Testis (tissue), 5 donors: ENCODE measurements at places on chromosomes 12 and 14. TPM values are rescaled to one million over a fixed set of nuclear protein-coding genes. Genes with fewer than 3 reads are reported as not detected.
A peak's percentile ranks its signal among the peaks of the same experiment; 100 is the strongest.

- H3K27ac ChIP-seq = no peak overlapping the region
- H3K4me3 ChIP-seq = no peak overlapping the region
- peaks cover 6% of the 10 kb centered on the region for H3K4me1 ChIP-seq
- no peak for DNase-seq
These were observed 81.3 kb downstream of the WDR20 start for GRCh38 chr14:102221026-102221425.

- no peaks in the 10 kb centered on the region for H3K36me3 ChIP-seq
- H3K27ac ChIP-seq = no peak overlapping the region
- no peaks in the 10 kb centered on the region for H3K4me1 ChIP-seq
- no peaks in the 10 kb centered on the region for H3K27me3 ChIP-seq
- no peak for DNase-seq
These were observed 1.4 kb upstream of the PDE3A start for GRCh38 chr12:20366776-20367409.

DNA sequence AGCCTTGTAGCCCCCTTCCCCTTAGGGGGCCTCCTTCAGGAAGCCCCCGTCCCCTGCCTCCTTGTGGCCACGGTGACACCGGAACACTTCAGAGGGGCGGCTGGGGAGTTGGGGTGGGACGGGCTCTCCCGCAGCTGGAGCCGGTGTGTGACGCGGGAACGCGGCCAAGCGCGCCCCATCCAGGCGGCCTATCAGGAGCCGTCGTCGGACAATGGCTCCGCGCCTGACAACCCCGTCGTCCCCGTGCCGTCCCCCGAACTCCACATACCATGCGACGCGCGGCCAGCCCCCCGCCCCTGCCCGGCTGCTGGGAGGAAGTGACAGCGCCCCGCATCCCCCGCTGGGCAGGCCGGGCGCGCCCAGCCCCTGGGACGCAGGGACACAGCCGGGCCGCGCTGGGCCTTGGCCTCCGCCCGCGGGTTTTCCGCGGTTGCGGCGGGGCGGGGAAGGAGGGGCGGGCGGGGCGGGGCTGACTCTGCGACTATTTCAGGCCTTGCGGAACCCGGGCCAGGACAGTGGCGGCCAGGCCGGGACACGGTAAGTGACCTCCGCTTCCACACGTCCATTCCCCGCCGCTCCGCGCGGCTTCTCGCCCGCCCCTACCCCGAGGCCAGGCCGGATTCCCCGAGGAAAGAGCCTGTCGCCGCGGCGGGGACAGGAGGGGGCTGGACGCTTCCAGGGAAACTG, at the start of gene TNFAIP2:
TSS of gene TNFAIP2 (plus strand) at position 515 of the 687 bp plus-strand sequence. CDS start 2,997 bp downstream, outside the sequence.
- H3K4me1 ChIP-seq = peaks cover 36% of the 10 kb centered on the region
- H3K27ac ChIP-seq = peak within 1 kb of the TSS; percentile 37
- peak within 1 kb of the TSS; percentile 64 for H3K4me3 ChIP-seq
- no peak for DNase-seq

GRCh38 chr14:64722842-64723447, 18.7 kb downstream of the PLEKHG3 start:
- no peaks in the 10 kb centered on the region for H3K36me3 ChIP-seq
- peaks cover 63% of the 10 kb centered on the region for H3K4me1 ChIP-seq
- H3K4me3 ChIP-seq = no peak overlapping the region
- H3K27ac ChIP-seq = peak overlapping the region; percentile 38

- H3K36me3 ChIP-seq = no peaks in the 10 kb centered on the region
- no peaks in the 10 kb centered on the region for H3K27me3 ChIP-seq
- H3K4me3 ChIP-seq = peak overlapping the region; percentile 92
- no peak for DNase-seq
- peaks cover 10% of the 10 kb centered on the region for H3K4me1 ChIP-seq
These were observed 349 bp upstream of the FAM177A1 start for GRCh38 chr14:35045798-35046047.

- no peaks in the 10 kb centered on the region for H3K27me3 ChIP-seq
- H3K36me3 ChIP-seq = no peaks in the 10 kb centered on the region
- H3K27ac ChIP-seq = peak within 1 kb of the TSS; percentile 98
- peak; percentile 68 for DNase-seq
These were observed at the start of gene CLIP1 for GRCh38 chr12:122421821-122422729. CLIP1 (minus strand) TSS chr12:122422669; CDS start chr12:122380452, 42,217 bp downstream.

- no peaks in the 10 kb centered on the region for H3K36me3 ChIP-seq
- H3K27me3 ChIP-seq = no peaks in the 10 kb centered on the region
- no peak for DNase-seq
- no peak overlapping the region for H3K27ac ChIP-seq
- no peak overlapping the region for H3K4me3 ChIP-seq
These were observed 18.2 kb upstream of the POC1B start for GRCh38 chr12:89544022-89544421.

- no peaks in the 10 kb centered on the region for H3K36me3 ChIP-seq
- no peak for DNase-seq
- peak overlapping the region; percentile 70 for H3K27ac ChIP-seq
- no peak overlapping the region for H3K4me3 ChIP-seq
These were observed 30.8 kb downstream of the COA8 start for GRCh38 chr14:103593577-103593976.

GRCh38 chr14:76965232-76965631, 63.3 kb downstream of the IRF2BPL start:
- no peaks in the 10 kb centered on the region for H3K27me3 ChIP-seq
- no peak overlapping the region for H3K27ac ChIP-seq
- H3K4me3 ChIP-seq = no peak overlapping the region
- no peaks in the 10 kb centered on the region for H3K36me3 ChIP-seq
- no peak for DNase-seq

DNA sequence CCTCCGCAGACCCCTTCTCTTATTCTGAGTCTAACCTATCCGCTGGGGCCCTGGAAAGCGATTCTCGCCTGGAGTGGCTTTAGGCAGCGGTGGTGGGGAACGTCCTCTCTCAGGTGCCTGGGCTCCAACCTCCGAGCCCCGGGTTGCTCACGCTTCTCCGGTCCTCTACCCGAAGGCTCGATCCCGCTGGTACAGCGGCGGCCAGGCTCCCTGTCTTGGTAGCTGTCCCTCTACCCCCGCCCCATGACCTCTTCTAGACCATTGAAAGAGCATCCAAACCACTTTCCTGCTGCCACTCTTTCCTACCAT, 505 bp upstream of the HEBP1 start:
- peak overlapping the region; percentile 96 for H3K27ac ChIP-seq
- H3K4me3 ChIP-seq = peak overlapping the region; percentile 87
- no peaks in the 10 kb centered on the region for H3K36me3 ChIP-seq
- H3K27me3 ChIP-seq = no peaks in the 10 kb centered on the region
- DNase-seq = no peak

GRCh38 chr12:19453961-19454360, 14.7 kb downstream of the AEBP2 start:
- H3K27ac ChIP-seq = no peak overlapping the region
- no peak for DNase-seq
- peaks cover 7% of the 10 kb centered on the region for H3K4me1 ChIP-seq
- no peak overlapping the region for H3K4me3 ChIP-seq
- no peaks in the 10 kb centered on the region for H3K36me3 ChIP-seq

GRCh38 chr14:56131865-56132833, 13.9 kb downstream of the PELI2 start:
- no peaks in the 10 kb centered on the region for H3K27me3 ChIP-seq
- no peak overlapping the region for H3K4me3 ChIP-seq
- H3K4me1 ChIP-seq = peaks cover 32% of the 10 kb centered on the region

DNA sequence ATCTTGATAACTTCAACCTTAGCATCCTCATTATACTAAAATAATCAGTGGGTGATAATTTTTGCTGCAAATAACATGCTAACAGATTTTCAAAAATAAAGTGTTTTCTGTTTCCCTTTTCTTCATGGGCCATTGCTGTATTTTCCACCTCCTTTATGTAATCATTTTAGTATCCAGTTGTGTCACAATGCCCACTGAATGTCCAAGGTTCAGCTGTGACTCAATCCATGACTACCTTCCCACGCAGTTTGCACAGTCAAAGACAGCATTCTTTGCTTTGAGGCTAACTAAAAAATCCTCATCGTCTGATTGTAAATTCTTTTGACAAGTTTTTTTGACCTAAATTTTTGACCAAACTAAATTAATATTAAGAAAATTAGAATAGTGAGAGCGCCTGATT, 474.1 kb downstream of the FLRT2 start:
- H3K4me3 ChIP-seq = no peak overlapping the region
- H3K27me3 ChIP-seq = no peaks in the 10 kb centered on the region
- H3K36me3 ChIP-seq = no peaks in the 10 kb centered on the region
- no peak for DNase-seq
- H3K4me1 ChIP-seq = no peaks in the 10 kb centered on the region

- no peak for DNase-seq
- no peak overlapping the region for H3K27ac ChIP-seq
- no peaks in the 10 kb centered on the region for H3K4me1 ChIP-seq
- H3K36me3 ChIP-seq = no peaks in the 10 kb centered on the region
These were observed 249.2 kb downstream of the AEBP2 start for GRCh38 chr12:19688532-19688931.

GRCh38 chr14:35337269-35338255, 45.4 kb downstream of the PSMA6 start:
- DNase-seq = no peak
- peaks cover 90% of the 10 kb centered on the region for H3K4me1 ChIP-seq
- H3K27me3 ChIP-seq = no peaks in the 10 kb centered on the region
- peak overlapping the region; percentile 81 for H3K27ac ChIP-seq
- H3K36me3 ChIP-seq = no peaks in the 10 kb centered on the region

GRCh38 chr14:51628238-51628637, 23.5 kb upstream of the FRMD6 start:
- no peaks in the 10 kb centered on the region for H3K27me3 ChIP-seq
- no peak overlapping the region for H3K4me3 ChIP-seq

GRCh38 chr12:19419086-19419485, 20.2 kb upstream of the AEBP2 start:
- H3K4me1 ChIP-seq = no peaks in the 10 kb centered on the region
- DNase-seq = no peak
- H3K27ac ChIP-seq = no peak overlapping the region
- H3K27me3 ChIP-seq = no peaks in the 10 kb centered on the region

DNA sequence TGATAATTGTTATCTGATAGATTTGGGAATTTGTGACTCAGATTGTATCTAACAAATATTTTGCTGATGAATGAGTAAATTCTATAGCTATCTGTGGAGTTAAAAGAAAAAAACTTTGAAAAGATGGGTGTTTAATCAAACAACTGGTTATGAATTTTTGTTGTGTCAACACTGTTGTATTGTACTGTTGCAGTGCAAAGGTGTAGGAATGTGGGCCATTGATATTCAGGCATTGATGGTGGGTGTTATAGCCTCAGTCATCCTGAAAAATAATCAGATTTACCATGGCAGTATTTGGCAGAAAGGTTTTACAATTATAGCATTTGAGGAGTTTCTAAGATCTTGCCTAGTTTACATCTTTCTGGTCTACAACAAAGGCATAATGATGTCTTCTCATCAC, 15.4 kb downstream of the DRAM1 start:
- DNase-seq = no peak
- no peak overlapping the region for H3K27ac ChIP-seq
- no peaks in the 10 kb centered on the region for H3K27me3 ChIP-seq
- no peaks in the 10 kb centered on the region for H3K36me3 ChIP-seq
- H3K4me1 ChIP-seq = no peaks in the 10 kb centered on the region

- DNase-seq = no peak
- no peak overlapping the region for H3K27ac ChIP-seq
- no peak overlapping the region for H3K4me3 ChIP-seq
- H3K27me3 ChIP-seq = no peaks in the 10 kb centered on the region
These were observed 383.2 kb upstream of the ATP2B1 start for GRCh38 chr12:90091809-90092208.

GRCh38 chr12:94139816-94140215, 8.6 kb upstream of the PLXNC1 start:
- H3K36me3 ChIP-seq = no peaks in the 10 kb centered on the region
- H3K4me1 ChIP-seq = no peaks in the 10 kb centered on the region
- no peak overlapping the region for H3K27ac ChIP-seq
- no peak for DNase-seq
- H3K27me3 ChIP-seq = no peaks in the 10 kb centered on the region
- H3K4me3 ChIP-seq = no peak overlapping the region

DNA sequence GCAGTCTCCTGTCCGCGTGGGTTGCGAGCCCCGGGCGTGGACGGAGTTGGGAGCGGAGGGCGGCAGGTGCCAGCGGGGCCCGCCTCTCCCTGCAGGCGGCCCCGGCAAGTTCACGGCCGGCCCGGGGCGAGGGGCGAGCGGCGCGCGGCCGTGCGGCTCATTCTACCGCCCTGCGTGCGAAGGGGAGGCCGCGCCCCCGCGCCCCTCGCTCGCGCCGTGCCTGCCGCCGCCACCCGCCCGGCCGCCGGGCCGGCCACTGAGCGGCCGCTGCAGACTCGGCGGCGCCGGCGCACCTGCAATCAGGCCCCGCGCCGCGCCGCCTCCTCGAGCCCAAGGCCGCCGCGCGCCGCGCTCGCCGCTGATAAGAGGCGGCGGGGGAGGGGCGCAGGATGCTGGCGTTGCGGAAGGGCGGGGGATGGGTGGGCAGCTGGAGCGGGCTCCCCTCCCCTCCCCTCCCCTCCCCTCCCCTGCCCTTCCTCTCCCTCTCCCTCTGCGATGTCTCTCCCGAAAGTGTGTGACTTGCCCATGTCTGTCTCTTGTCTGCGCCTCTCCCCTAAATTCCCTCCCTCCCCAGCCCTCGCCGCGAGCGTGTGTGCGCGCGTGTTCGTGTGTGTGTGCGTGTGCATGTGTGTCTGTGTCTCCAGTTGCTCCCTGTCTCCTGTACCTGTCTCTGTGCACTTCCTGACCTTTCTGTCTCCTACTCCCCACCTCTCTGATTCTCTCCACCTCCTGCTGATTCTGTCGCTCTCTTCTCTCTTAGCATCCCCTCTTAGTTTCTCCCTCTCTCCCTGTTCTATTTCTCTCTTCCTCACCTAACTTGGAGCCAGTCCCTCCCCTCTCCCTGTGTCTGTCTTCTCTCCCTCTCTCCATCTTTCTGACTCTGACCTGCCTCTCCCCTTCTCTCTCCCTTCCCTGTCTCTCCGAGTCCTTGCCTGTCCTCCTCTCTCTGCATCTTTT, 768.1 kb upstream of the TBX3 start:
- no peak overlapping the region for H3K27ac ChIP-seq
- peak overlapping the region; percentile 31 for H3K4me3 ChIP-seq
- no peaks in the 10 kb centered on the region for H3K4me1 ChIP-seq
- no peaks in the 10 kb centered on the region for H3K27me3 ChIP-seq
- H3K36me3 ChIP-seq = no peaks in the 10 kb centered on the region
- DNase-seq = peak; percentile 64

GRCh38 chr12:115964626-115965025, 312.9 kb downstream of the MED13L start:
- H3K4me3 ChIP-seq = no peak overlapping the region
- H3K27ac ChIP-seq = no peak overlapping the region

DNA sequence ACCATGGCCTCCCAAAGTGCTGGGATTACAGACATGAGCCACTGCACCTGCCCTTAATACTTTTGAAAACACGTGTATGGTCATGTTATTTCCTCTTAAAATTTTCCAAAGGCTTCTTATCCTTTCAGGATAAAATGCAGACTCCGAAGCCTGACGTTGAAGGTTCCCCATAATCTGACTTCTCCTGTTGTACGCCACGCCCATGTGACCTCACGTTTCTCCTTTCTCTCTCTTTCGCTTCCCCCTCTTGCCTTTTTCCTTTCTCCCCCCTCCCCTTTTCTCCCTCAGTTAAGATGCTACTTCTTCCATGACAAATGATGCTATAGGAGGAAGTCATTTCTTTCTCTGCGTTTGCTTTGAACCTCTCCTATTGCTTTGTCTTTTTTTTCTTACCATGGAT, 266.0 kb downstream of the FBXL14 start:
- peak; percentile 30 for DNase-seq
- H3K27me3 ChIP-seq = no peaks in the 10 kb centered on the region
- H3K4me1 ChIP-seq = peaks cover 7% of the 10 kb centered on the region

The KRT6B gene
- total RNA-seq = not detected

The CD4 gene
- 2.0 TPM for total RNA-seq

The DIO2 gene
- total RNA-seq = 3.8 TPM

The KRT78 gene
- 0.93 TPM for total RNA-seq

The SLC10A1 gene
- total RNA-seq = not detected

The PKP2 gene
- total RNA-seq = 18.9 TPM

The CIROP gene
- total RNA-seq = not detected

The SMCO2 gene
- not detected for total RNA-seq

The PRH2 gene
- total RNA-seq = 1.2 TPM

The ZNF839 gene
- 55.4 TPM for total RNA-seq
